Stimulated activated CD4-positive, alpha-beta T cell treated with anti-CD3 and anti-CD28 coated beads, Interleukin-2, amount 100 ng/mL, for 4 hours (primary cell): ENCODE measurements at places on chromosomes 7 and 10.

DNA sequence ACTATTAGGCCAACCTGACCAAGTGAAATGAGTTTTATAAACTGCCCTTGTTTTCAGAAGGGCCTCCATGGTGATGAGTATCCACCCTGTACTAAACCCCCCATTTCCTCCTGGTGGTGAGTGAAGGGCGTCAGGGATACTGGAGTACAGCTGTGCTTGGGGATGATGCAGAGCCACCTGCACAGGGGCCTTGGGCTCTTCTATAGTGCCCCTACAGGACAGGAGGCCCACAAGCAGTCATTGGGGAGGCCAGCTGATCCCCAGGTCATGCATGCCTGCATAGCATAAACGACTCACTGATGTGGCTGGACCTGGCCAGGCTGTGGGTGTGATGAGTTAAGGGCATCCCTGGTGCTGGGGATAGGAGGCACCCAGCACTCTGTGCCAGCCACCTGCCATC is 114.1 kb upstream of the CELF2 start:
- DNase-seq: no peak

GRCh38 chr10:114188001-114188400 is 8.8 kb downstream of the TDRD1 start:
- DNase-seq: no peak

- DNase-seq: no peak
Observed at GRCh38 chr10:124957404-124957947, 15.6 kb downstream of the ZRANB1 start.

GRCh38 chr7:6614953-6615722 is at the start of gene ZNF853:
Gene ZNF853, plus strand, starts transcription at chr7:6615610. Its CDS starts 565 bp downstream, at chr7:6616175.
- DNase-seq: no peak

DNA sequence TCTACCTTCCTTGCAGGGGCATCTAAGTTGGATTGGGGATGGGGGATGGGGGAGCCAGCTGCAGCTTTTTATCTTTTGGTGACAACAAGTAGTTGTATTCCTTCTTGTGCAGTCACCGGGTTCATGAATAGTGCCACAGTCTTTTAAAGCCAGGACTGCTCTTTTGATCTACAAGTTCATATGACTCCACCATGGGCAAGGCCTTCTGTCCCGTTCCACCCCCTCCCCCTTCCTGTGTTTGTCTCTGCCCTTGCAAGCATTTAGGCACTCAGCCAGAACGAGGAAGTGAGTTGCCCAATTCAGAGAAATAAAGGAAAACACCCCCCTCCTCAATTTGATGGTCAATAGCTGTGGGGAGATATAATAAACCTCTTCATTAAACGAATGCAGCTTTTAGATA is 44.8 kb upstream of the EGR2 start:
- DNase-seq: no peak

- no peak for DNase-seq
Observed at GRCh38 chr7:106657085-106657991, 3.6 kb downstream of the CCDC71L start.

DNA sequence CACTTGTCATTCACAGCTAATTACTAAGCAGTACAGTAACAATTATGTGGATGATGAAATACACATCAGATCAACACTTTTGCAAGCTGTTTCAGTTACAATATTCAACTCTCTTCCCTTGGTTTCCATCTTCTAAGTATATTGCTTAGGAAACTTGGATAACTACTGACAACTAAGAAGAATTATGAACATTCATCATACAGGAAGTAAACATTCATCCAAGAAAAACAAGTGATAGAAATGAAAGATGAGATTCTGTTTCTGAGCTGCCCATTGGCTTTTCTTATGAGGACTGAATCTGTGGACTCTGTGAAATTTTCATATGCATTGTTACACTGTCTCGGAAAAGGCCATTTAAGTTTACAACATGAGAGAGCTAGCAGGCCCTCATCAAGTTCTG is 240.2 kb downstream of the PRKG1 start:
- no peak for DNase-seq

- DNase-seq: no peak
Observed at GRCh38 chr10:86540016-86540415, 18.4 kb upstream of the WAPL start.

DNA sequence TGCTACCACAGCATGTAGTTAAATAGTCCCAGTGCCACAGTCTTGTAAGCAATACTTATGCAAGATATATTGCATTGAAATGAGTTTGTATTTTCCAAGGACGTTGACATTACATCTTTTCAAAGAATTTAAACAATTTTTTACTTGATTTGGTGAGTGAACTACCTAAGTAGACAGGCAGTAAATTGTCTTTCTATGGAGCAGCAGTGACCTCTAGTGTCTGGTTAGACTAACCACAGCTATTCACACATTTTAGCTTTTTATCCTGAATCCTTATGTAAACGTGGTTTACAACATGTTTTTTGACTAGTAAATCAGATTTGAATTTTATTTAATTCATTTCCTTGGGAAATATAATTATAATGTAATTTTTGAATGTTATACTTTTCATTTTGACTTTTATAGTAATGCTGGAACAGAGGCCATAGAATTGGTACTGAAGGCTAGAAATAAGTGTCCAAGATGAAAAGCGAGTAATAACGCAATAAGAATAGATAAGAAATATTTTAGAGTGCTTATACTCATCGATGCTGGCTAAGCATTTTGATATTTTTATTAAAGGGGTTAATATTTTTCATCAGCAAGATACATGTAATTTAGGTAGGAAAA is 5.6 kb downstream of the LRRTM3 start:
- no peak for DNase-seq

- no peak for DNase-seq
Observed at GRCh38 chr10:36808625-36809362, 316.6 kb upstream of the ANKRD30A start.

- DNase-seq: no peak
Observed at GRCh38 chr7:131945313-131945911, 389.0 kb upstream of the PODXL start.

- no peak for DNase-seq
Observed at GRCh38 chr7:52685333-52685732, 350.1 kb upstream of the POM121L12 start.

GRCh38 chr10:62446627-62447026 is 72.5 kb downstream of the ZNF365 start:
- DNase-seq: no peak

GRCh38 chr7:3725155-3726059 is 424.4 kb downstream of the SDK1 start:
- no peak for DNase-seq

- DNase-seq: no peak
Observed at GRCh38 chr7:137337902-137338301, 5.6 kb downstream of the PTN start.

- DNase-seq: no peak
Observed at GRCh38 chr10:126783806-126784557, 113.5 kb upstream of the C10orf90 start.

DNA sequence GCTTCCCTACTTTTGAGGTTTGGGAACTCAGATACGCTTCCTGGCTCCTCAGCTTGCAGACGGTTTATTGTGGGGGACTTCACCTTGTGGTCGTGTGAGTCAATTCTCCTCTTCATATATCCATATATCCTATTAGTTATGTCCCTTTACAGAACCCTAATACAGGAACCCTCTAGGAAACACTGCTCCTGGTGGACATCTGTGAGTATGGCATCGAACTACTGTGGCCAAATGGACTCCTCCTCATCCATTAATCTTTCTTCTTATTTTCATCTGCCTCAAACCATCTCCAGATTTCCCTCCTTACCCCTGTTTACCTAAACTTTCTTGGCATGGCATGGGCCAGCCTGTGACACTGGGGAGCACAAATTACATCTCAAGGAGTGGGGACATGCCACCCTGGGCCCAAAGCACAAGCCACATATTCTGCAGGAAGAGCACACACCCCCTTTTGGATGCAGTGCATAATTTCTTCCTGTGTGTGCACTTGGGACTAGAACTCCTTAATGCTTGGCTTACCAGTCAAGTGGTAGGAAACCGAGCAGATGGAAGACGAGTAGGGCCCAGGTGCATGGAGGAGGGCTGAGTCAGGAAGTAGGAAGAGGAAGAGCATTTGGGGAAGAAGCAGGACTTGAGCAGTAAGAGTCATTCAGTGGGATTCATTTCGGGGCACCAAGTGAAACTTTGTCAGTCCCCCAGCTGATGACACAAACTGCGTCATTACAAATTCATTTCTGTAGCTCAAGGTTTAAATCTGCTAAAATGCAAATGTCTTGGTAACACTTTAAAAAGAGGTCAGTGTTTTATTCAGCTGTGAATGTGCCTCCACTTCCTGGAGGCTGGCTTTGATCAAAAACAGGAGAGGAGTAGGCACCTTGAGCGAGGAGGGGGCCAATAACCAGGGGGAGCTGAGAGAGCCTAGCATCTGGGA is 80.8 kb upstream of the PLXNA4 start:
- no peak for DNase-seq

DNA sequence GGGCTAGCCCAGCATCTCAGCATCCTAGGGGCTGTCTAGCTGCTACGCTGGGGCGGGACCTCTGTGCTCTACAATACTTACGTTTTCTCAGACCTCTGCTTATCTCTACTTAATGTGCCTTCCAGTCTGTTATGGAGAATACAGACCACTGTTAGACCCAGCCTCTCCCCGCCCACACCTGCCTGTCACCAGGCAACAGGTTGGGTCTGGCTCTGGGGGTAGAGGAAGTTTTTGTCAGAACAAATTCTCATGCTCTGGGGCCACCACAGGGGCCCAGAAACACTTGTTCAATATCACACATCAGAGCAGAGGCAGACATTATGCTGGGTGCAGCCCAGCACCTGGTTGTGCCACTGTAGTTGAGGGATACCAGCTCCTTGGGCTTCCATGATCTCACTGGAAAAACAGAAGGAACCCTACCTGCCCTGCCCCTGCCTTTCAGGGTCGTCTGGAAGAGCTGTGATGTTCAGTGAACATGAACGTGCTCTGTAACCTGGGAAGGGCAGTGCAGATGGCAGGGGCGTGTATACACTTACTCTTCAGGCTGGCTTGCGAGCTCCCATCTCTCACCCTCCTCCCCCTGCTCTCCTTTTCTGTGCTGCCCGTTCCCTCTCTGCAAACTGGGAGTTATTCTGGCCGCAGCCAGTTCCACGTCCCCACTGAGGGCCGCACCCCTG is 135.2 kb upstream of the PODXL start:
- DNase-seq: no peak

GRCh38 chr7:33748793-33749192 is 156.5 kb upstream of the BMPER start:
- no peak for DNase-seq

GRCh38 chr7:136446751-136447150 is 421.7 kb upstream of the CHRM2 start:
- DNase-seq: no peak

- DNase-seq: no peak
Observed at GRCh38 chr7:127250312-127251035, 2.3 kb downstream of the GRM8 start.

DNA sequence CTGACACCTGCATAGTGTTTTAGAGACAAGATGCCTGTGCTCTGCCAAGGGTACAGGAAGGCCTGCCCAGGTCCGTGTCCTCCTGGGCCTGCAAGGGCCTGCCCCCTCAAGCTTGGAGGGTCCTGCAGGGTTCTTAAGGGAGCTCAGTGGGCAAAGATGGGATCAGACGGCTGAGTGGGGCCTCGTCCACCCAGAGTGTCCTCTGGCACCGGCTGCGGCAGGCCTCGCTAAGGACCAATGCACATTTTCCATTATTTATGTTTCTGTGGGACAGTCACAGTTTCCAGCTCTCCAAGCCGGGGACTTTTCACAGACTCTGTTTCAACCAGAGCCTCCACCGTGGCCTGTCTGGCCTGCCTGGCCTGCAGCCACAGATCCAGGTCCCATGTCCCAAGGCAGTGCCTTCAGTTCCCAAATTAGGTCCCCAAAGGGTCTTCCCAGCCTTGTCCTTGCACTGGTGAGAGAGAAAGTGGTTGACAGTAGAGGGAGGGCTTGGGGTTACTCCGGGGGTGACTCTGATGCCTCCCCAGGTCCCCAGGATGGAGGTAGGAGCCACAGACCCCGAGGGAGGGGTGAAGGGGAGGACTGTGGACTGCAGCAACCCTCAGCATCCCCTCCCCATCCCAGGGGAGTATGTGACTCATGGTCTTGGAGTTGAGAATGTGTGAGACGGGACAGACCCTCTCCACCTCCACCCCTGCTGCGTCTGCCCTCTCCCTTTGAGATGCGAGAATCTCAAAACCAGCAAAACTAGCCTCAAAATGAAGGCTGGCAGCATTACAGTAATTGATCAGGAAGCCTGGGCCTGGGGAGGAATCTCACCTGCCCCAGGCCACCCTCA is 14.8 kb downstream of the MYL10 start:
- no peak for DNase-seq

GRCh38 chr7:93374345-93374940 is 142.3 kb downstream of the VPS50 start:
- DNase-seq: no peak

DNA sequence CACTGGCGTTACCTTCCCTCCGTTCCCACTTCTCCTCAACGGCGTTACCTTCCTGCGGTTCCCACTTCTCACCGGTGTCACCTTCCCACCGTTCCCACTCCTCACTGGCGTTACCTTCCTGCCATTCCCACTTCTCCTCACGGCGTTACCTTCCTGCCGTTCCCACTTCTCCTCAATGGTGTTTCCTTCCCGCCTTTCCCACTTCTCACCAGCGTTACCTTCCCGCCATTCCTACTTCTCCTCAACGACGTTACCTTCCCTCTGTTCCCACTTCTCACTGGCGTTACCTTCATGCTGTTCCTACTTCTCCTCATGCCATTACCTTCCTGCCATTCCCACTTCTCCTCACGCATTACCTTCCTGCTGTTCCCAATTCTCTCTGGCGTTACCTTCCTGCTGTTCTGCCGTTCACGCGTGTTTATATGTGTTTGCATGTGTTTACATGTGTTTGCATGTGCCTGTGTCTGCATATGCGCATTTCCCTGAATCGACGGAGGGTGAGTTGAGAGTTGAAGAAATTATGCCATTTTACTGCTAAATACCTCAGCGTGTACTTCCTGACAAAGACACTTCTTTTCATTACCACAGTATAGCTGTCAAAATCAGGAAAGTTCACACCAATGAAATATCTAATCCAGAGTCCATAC is 23.2 kb upstream of the CFAP46 start:
- no peak for DNase-seq

GRCh38 chr7:13979671-13980435 is 9.6 kb downstream of the ETV1 start:
- no peak for DNase-seq

- no peak for DNase-seq
Observed at GRCh38 chr10:27526242-27526641, 22.1 kb downstream of the RAB18 start.
